ENCODE measurements at places on chromosomes 2 and 18.

- no peak for DNase-seq
These were observed 45.4 kb downstream of the EXOC6B start for GRCh38 chr2:72780477-72780876.

DNA sequence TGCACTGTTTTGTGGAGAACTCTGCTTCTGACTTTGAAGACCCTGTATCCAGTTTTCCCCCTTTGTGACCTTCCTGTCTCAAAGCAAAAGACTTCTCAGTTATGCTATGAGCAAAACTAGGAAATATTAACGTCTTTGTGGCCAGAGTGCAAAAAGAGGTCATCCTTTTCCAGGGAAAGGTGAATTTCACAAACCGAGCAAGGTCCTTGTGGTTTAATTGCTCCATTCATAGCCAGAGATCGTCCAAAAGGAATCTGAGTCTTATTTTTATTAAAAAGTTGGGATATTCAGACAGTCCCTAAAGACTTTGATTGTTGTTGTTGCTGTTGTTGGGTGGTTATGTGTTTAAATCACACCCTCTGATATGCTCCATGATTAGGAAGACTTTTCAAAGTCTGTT is 77.4 kb downstream of the NAB1 start:
- no peak for DNase-seq

DNA sequence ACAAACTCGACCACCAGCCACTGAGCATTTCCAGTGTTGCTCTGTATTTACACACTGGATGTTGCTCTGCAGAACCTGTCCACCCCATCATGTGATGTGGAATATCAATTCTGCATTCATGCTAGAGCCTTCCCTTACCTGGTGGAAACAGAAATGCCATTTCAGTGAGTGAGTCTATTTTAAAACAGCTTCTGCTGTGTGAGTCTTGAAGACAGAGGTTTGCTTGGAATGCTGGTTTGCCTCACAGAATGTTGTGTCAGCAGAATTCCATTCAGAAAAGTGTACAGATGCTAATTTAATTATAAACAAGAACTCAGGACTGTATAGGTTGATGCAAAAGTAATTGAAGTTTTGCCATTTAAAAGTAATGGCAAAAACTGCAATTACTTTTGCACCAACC is 118.3 kb downstream of the MAP3K20 start:
- DNase-seq, result no peak

- DNase-seq, result no peak
These were observed 702 bp downstream of the OLA1 start for GRCh38 chr2:174247474-174248186.

- DNase-seq, result peak; percentile 44
These were observed at the start of gene IGFBP5 for GRCh38 chr2:216695401-216695821. Gene IGFBP5 (minus strand): TSS chr2:216695549. CDS start chr2:216694775, 774 bp downstream.

- DNase-seq, result peak; percentile 62
These were observed 6.8 kb downstream of the ASXL3 start for GRCh38 chr18:33584548-33585430.

- DNase-seq, result no peak
These were observed 91.8 kb downstream of the TGIF1 start for GRCh38 chr18:3541549-3542386.

GRCh38 chr2:238720232-238720672 is 127.6 kb upstream of the TWIST2 start:
- no peak for DNase-seq

DNA sequence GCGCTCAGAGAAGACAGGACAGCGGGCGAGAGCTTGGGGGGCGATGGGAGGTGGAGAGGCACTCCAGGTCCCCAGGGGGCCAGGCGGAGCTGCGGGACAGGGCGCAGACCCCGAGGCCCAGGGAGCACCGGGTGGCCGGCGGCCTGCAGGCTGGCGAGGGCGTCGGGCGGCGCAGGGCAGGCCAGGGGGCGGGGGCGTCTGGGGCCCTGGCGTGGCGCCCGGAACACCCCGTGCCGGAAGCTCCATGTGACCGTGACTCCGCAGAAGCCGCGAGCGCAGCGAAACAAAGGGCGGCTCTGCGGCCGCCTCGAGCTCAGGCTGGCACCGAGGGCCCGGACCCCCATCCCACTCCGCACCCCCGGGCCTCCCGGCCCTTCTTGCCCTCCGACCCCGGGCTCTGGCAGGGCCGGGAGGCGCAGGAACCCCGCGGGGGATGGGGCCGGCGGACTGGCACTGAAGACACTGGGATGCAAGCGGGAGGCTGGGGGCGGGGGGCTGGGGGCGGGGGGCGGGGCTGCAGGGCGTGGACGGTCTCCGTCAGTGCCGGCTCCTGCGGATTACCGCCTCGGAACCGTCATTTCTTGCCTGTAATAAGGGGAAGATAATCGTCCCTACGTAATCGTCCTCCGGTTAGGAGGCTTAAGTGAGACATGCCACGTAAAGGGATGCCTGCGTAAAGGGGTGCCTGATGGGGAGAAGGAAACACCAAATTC is 19.1 kb downstream of the SH2D6 start:
- peak; percentile 86 for DNase-seq

DNA sequence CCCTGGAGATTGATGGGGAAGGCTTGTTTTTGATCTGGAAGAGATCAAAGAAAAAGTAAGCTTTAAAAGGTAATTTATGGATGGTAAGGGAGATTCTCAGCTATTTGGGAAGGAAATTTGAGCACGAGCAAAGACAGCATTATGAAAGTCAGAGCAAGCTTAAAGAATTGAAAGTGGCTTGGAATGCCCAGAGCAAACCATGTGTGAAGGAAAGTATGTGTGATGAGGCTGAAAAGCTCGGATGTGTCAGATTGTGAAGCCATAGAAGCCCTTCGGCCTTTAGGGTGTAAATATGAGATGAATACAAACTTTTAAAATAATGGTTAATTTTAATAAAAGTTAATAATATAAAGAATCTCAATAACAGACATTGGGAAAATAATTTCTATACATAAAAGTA is 377.4 kb upstream of the DSEL start:
- no peak for DNase-seq

GRCh38 chr18:78169174-78169864 is 810.3 kb upstream of the SALL3 start:
- no peak for DNase-seq

DNA sequence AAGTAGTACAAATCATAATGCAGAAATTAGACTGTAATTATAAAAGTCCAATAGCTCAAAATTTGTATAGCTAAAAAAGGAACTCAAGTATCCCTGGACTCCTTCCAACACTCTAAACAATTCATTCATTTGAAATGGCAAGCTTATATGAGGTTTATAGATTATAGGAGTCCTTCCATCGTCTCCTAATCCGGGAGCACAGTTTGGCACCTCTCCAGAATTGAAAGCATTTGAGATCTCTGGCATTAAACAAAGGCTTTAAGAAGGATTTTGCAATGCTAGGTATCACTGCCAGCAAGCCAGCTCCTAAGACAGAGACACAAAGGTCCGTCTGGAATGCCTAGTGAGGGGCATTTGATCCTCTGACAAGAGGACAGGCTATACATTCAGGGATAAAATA is 90.9 kb downstream of the ACVR1 start:
- no peak for DNase-seq

GRCh38 chr18:47531717-47532116 is 280.3 kb upstream of the SKOR2 start:
- DNase-seq, result no peak

DNA sequence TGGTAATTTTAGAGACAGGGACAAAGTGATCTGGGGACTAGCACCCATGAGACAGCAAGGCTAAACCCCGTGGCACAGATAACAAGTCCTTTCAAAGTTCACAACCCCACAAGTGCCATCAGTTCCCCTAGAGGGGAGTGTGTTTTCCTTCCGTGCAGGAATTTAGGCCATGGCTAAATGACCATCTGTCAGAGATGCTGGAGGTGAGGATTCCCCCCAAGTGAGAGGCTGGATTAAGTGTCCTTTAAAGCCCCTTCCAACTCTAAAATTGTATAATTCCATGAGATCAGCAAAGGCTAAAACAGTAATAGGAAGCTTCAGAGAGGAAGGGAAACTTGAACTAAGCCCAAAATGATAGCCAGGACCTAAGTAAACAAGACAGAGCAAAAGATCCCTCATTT is 8.7 kb downstream of the FEZ2 start:
- peak; percentile 22 for DNase-seq

DNA sequence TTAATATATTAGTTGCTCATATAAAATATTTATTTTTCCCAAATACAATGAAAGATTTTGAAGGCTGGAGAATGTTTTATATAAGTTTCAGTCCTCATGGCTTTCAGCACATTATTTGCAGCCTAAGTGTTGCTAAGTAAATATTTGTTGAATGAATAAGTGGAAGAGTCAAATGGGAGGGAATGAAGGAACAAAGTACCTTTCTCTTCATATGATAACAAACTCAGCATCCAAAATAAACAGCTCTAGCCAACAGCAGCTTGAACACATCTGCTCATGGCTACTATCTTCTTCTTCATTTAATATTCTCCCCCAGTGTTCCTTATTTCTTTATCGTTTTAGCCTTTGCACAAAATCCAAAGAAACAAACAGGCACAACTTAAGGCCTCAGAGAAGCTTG is 385.2 kb upstream of the PIK3C3 start:
- no peak for DNase-seq

GRCh38 chr2:177474998-177475397 is 82.4 kb downstream of the AGPS start:
- DNase-seq, result no peak

GRCh38 chr2:138494265-138494966 is 7.2 kb upstream of the SPOPL start:
- no peak for DNase-seq

DNA sequence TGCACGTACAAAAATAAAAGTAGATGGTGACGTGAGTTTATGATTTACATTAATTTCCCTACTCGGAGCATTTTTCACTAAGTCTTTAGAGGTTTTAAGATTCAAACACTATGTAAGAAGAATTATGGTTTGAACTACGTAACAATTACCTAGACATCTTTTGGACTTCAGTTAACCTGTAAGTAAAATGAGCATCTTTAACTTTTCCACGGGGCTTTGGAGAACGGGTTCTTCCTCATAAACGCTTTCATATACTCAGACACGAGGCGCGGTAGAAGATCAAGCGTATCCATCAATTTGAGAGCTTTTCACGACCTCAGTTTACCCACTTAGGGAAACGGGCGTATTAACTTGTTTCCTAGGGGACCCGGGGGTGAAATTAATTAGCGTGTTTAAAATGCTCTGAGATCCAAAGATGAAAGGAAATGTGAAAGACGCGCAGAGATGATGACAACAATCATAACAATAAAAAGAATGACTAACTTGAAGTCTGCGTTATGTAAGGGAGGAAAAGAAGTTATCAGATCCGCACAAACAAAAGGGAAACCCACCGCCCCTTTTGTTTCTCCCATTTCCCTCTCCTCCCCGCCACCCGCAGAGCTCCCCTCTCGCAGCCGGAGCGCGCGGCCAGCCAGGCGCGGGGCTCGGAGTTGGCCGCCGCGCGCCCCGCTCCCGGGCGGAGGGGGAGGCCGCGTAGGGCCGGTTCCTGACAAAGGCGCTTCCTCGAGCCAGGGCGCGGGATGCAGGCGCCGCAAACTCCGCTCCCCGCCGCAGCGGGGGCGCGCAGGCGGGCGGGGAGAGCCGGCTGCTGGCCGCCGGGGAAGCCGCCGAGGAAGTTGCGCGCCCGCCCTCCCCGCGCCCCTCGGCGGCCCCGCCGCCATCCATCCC is 807 bp downstream of the PELI1 start:
- DNase-seq, result no peak

- no peak for DNase-seq
These were observed 138.6 kb downstream of the DNER start for GRCh38 chr2:229575569-229576315.

GRCh38 chr2:219205165-219205538 is 1.4 kb upstream of the ZFAND2B start:
- no peak for DNase-seq

DNA sequence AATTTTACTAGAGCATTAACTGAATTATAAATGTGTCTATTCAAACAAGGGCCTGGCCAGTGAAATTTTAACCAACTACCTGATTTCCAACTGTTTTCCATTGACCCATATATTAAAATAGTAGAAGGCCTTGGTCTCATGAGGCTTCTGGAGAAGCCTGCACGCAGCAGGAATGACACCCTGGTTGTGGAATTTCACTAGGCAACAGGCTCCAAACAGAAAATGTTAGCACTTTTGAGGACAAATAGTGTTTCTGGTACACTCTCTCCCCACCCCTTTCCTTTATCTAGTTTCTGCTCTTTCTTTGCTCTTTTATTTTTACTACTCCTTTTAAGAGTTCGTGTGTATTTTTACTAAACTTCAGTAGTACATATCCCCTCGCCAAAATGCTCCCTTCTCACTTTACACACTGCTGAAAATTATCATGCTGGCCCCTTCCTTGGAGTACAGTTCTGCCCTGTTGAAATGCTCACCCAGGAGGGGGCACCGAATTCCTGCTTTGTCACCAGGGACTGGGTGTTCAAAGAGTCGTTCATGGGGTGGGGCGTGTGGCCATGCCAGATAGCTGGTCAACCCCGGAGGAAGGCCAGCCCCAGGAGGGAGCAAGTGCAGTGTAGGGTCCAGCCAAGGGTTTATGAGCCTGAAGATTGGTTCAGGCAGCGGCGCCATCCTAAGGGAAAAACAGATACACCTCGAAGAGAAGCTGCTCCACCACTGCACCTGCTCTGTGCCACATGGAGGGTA is 22.1 kb upstream of the COL6A3 start:
- DNase-seq, result no peak

GRCh38 chr18:33181016-33181415 is 259.5 kb downstream of the CCDC178 start:
- DNase-seq, result no peak

GRCh38 chr2:71358931-71359671 is 27.5 kb downstream of the ZNF638 start:
- DNase-seq, result no peak

- DNase-seq, result no peak
These were observed 65.3 kb downstream of the HAUS1 start for GRCh38 chr18:46169464-46169941.

- no peak for DNase-seq
These were observed 160.1 kb upstream of the HNRNPA3 start for GRCh38 chr2:177052471-177052870.

DNA sequence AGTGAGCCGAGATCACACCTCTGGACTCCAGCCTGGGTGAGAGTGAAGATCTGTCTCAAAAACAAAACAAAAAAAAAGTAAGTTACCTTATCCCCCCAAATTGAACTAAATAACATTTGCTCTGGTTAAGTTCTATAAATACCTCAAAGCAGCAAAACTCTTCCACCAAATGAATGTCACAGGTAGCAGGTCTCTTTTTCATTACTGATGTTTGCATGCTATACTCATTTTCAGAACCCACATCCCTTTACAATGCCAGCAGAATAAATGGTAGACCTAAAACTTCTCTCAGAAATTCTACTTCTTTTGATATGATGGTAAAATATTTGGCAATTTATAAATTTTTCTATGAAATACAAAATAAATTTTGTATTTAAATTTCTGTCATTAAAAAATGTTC is 22.3 kb downstream of the INO80D start:
- DNase-seq, result no peak

DNA sequence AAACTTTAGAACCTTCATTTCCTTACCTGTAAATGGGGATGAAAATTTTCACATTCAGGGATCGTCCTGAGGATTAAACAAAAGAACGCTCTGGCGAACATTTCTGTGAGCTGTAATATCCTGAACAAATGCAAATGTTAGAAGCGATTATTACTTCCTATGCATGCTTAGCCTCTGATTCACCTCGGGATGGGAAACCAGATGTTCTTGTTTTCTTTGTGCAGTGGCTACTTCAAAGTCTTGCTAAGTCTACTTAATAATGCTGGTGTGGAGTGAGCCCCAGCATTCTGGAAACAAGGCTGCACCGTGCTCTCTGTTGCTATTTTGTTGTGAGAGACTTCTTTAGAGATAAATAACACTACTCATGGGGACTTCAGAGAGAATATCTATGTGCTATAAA is 119.1 kb upstream of the PELI1 start:
- no peak for DNase-seq

- no peak for DNase-seq
These were observed 6.7 kb downstream of the WDCP start for GRCh38 chr2:24040511-24040910.

Measured in hippocampal formation (tissue), 2 donors.